Prostate gland (tissue), 2 donors: ENCODE measurements at places on chromosomes 3 and 15. TPM values are rescaled to one million over a fixed set of nuclear protein-coding genes. Genes with fewer than 3 reads are reported as not detected.

The MESP1 gene
- 67.4 TPM for total RNA-seq

The NRROS gene
- total RNA-seq = 2.0 TPM

The RNF111 gene
- total RNA-seq = 15.4 TPM

The C3orf70 gene
- total RNA-seq = 21.2 TPM

The PLA2G4E gene
- total RNA-seq = 0.18 TPM

The TGFBR2 gene
- total RNA-seq = 69.6 TPM

The ERC2 gene
- 2.7 TPM for total RNA-seq

The NRG4 gene
- 94.6 TPM for total RNA-seq

The LSMEM2 gene
- total RNA-seq = not detected

The TTC23 gene
- 39.5 TPM for total RNA-seq

The ARGFX gene
- not detected for total RNA-seq

The CHL1 gene
- total RNA-seq = 6.1 TPM
